Fibroblast of lung (primary cell): ENCODE measurements at places on chromosomes 1 and 21.

- no peaks in the 10 kb centered on the region for H3K27me3 ChIP-seq
- no peak overlapping the region for H3K4me3 ChIP-seq
- H3K27ac ChIP-seq: no peak overlapping the region
These were observed 102.8 kb downstream of the KCTD3 start for GRCh38 chr1:215669806-215670491.

DNA sequence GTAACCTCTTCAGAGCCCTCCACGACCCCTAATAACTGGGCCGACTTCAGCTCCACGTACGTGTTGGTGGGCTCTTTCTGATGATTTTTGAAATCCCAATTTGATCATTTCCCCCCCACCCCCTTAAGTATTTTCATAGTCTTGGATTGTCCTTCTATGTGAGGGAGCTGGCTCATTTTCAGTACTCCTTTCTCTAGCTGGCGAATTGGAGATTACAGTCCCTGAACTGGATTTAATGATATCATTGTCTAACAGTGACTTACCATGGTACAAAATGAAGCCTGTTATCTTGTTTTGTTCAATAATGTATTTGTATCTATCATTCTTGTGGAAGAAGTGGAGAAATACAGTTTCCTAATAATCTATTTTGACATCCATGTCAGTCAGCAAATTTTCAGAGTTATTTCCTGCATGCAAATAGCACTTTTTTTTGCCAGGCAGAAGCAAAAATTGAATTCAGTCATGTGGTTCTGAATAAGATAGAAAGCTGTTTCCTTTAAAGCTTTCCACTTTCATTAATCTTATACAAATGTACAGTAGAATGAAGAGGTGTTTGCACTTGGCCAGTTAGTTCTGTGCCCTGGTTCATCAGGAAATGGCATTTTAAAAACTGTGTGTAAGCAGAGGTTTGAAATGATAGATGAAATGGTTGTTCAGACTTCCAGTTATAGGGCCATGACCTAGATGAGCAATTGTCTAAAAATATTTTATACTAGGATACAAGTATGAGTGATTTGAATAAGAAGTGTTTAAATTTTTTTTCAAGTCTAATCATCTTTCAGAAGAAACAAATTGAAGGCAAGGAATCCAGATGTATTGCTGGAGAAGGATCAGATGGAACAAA is 104.2 kb downstream of the ATP5PO start:
- H3K36me3 ChIP-seq: peaks cover 10% of the 10 kb centered on the region
- DNase-seq: no peak
- no peaks in the 10 kb centered on the region for H3K4me1 ChIP-seq
- no peaks in the 10 kb centered on the region for H3K27me3 ChIP-seq
- H3K4me3 ChIP-seq: no peak overlapping the region

DNA sequence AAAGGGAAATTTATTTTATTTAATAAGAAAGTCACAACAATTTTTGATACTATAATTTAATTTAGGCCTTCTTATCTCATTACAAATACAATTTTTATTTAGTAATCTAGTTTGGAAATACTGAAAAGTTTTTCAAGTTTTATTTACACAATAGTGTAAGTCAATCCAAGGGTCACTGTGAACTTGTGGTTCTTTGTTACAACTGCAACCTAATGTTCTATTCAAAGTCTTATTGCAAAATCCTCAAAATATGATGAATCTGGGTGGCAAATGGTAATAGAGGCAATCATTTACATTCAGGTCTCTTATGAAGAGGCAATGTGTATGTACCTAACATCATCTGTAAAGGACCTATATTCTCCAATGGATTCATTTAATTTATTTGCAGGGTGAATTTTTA is 421.2 kb downstream of the DPYD start:
- H3K36me3 ChIP-seq: no peaks in the 10 kb centered on the region
- H3K27me3 ChIP-seq: no peaks in the 10 kb centered on the region
- H3K4me3 ChIP-seq: no peak overlapping the region
- DNase-seq: no peak
- no peak overlapping the region for H3K27ac ChIP-seq

DNA sequence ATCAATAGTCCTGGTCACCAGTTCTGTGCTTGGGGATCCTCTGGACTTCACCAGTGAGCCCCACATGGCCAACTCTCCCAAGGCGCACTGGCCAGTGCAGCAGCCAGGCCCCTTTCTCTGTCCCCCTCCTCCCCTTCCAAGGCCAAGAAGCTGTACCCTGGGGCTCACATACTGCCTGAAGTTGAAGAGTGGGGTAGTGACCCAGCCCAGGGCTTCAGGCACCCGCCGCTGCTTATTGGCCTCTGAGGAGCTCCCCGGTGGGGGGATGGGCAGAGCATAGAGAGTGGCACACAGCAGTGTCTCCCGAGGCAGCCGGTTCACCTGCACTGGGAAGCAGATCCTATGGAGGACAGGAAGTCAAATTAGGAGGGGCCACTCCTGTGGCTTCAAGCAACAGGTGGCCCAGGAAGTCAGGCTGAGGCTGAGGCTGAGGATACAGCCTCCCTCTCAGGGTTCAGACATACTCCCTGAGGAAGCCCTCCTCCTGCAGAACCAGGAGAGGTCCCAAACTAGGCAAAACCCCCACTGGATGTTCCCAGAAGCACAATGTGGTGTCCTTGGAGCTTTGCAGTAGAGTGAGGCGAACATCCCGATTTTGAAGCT is 38.2 kb upstream of the PPP1R15B start:
- H3K4me1 ChIP-seq: no peaks in the 10 kb centered on the region
- H3K27me3 ChIP-seq: no peaks in the 10 kb centered on the region
- H3K4me3 ChIP-seq: no peak overlapping the region
- no peak for DNase-seq
